ENCODE measurements at places on chromosomes 11 and 22.

DNA sequence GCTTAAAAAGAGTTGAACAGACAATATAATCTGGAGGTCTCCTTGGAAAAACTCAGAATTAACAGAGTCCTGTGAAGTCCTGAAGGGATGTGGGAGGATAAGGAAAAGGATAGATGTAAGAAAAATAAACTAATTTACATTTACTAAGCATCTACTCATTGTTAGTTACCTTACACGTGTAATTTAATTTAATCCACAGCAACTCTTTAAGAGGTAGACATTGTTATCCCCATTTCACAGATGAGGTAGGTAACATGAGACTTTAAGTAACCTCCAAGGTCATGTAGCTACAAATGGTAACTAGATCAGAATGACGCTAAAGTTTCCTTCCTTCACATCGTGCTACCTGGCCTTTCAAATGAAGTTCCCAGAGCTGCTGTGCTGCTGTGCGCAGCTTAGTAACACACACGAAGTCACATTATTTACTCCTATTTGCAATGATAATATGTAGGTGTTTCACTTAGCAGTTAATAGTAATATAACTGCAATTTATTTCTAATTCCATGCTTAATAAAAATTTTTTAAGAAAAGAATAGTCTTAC is 5.7 kb upstream of the PDE3B start:
- DNase-seq, result no peak

DNA sequence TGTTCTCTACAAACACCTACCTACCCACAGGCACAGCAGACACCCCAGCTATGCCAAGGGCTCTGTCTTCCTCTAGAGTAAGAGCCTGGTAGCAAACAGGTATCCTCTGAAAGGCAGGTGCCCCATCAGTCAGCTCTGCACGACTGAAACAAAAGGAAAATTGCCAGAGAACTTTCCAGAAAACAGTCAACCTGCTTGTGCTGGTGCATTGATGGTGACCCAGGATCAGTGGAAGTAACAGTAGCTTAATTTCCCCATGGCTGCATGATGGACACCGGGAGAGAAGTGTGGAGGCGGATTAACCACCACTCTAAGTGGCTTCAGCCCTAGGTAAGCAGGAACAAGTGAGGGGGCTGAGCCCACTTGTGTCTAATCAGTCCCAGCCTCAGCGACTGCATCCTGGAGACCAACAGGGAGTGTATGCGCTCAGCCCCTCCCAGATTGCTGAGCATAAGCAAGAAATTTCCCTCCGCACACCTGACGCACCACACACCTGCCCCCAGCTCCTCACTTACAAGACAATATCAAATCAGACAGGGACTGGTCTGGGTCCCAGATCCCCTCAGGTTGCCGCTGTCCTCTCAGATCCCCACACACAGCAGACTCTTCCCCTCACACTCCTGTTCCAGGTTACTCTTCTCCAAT is 70.7 kb upstream of the IGLL5 start:
- DNase-seq, result no peak

DNA sequence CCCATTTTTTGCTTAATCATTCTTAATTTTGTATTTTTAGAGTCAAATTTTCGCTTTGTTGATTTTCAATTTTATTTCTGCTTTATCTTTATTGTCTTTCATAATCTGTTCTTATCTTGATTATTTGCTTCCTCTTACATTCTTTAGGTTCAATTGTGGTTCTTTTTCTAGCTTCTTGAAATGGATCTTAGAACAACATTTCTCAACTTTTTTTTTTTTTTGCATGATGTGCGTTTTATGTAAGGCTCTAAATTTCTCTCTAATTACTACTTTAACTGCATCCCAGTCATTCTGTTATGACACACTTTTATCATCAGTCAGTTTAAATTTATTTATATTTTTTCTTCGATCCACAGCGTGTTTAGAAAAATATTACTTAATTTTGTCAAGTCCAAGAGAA is 65.2 kb upstream of the PARVA start:
- no peak for DNase-seq

- no peak for DNase-seq
Observed at GRCh38 chr11:19419021-19419750, 178.4 kb upstream of the E2F8 start.

- no peak for DNase-seq
Observed at GRCh38 chr11:103661185-103661584, 375.3 kb upstream of the DDI1 start.

DNA sequence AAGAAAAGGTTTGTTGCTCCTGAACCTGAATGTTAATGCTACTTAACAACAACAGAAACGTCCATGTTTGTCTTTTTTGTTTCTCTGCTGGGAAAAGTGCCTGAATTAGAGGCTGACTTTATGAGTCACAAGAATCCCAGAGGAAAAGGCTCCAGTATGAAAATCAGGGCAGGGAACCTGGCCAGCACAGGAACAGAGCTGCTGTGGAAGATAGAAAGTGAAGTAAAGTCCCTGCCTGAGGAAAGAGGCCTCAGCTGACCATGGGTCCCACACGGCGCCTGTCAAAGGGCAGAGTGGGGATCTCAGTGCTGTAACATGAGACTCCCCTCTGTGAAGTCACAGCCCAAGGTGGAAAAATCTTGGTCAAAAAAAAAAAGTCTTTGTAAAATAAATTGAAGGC is 632.3 kb upstream of the CCDC90B start:
- no peak for DNase-seq

GRCh38 chr11:115873813-115874212 is 369.6 kb upstream of the CADM1 start:
- no peak for DNase-seq

DNA sequence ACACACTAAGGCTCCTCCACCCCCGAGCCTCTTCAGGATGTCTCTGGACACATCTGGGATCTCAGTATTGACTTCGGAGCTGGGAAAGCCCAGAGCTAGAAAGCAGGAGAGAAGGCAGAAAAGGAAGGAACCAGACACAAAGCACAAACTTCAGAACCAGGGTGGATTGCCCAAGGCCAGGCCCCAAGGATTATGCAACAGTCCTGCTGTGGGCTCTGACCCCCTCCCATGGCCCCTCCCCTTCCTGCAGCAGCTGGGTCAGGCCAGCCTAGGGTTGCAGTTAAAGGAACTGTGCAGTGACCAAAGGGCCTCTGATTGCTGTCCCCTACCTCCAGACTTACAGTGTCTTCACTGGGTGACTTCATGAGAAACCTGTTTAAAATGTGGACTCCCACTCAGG is 5.3 kb downstream of the KCNE3 start:
- no peak for DNase-seq

DNA sequence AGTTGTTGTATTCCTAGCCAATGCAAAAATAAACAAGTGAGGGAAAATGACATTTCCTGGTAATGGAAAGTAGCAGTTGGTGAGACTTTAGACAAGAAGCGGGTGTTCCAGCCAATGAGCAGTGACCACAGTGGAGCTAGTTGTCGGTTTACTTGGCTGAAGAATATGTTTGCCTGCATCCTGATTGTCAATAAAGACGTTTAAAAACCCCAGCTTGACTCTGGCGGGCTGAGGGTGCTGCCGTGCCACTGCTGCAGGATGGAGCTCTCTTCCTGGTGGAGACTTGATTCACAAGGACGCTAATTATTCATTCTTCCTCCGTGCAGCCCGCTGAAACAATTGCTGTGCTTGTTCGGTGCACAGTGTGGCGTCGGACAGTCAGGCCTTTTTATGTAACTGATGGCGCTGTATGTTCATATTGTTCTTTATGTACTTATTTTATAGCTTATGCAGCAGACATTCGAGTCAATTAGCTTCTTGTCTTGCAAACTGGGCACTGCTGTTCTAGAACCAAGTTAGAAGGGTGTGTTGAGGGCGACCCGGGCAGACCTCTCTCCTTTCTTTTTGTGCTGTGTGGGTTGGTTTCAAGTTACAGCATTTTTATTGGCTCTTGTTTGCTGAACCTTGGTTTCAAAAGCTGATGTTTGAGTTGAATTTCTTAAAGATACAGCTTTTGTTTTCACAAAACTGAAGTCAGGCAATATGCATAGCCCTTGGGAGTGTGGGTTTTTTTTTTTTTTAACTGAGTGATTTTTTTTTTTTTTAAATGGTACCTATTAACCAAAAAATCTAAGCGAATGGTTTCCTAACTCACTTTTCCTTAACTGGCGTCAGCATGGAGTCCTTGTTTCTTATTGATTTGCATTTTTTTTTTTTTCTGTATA is 153.9 kb downstream of the TEAD1 start:
- DNase-seq, result no peak

DNA sequence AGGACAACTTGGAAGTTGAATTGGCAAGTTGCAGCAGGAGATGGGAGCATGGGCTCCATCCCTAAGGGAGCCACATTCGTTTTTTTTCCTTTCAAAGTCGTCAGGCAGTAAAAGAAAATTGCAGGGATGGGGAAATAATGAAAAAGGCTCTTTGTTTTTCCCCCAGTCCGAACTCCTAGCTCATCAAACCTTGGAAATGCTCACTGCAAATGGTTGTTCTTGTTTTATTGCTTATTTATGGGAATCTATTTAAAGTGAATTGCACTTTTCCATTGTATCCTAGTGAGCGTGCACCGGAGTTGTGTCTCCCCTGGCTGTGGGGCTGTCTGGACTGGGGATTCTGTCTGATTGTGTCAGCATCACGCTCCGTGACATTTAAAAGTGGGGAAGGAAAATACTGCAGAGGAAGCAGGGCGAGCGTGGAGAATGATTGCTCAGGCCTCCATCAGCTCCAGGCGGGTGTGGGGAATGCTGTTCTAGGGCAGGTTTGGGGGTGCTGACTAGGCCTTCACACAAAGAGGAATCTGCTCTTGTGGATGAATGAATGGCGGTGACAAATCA is 306.4 kb downstream of the KIRREL3 start:
- no peak for DNase-seq

GRCh38 chr22:31530823-31531195 is 34.5 kb downstream of the SFI1 start:
- no peak for DNase-seq

GRCh38 chr11:118705111-118705741 is 25.8 kb upstream of the TREH start:
- DNase-seq, result no peak

- no peak for DNase-seq
Observed at GRCh38 chr11:86704710-86705109, 32.3 kb upstream of the ME3 start.

DNA sequence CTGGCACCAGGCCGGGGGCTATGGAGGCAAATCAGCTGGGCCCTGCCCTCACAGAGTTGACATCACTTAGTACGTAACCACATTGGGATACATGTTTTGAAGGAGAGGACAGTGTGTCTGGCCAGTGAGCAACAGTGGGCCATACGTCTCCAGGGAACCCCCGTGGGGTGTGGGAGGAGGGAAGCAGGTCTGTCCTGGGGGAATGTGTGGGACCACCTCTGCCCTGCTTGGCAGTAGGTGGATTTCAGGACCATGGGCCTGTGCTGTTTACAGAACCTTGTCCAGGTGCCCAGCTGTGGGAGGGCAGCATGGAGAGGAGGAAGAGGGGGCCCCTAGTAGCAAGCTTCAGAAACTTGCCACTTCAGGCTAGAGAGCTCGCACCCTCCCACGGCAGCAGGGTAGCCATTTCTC is 21.0 kb downstream of the P2RY2 start:
- no peak for DNase-seq

DNA sequence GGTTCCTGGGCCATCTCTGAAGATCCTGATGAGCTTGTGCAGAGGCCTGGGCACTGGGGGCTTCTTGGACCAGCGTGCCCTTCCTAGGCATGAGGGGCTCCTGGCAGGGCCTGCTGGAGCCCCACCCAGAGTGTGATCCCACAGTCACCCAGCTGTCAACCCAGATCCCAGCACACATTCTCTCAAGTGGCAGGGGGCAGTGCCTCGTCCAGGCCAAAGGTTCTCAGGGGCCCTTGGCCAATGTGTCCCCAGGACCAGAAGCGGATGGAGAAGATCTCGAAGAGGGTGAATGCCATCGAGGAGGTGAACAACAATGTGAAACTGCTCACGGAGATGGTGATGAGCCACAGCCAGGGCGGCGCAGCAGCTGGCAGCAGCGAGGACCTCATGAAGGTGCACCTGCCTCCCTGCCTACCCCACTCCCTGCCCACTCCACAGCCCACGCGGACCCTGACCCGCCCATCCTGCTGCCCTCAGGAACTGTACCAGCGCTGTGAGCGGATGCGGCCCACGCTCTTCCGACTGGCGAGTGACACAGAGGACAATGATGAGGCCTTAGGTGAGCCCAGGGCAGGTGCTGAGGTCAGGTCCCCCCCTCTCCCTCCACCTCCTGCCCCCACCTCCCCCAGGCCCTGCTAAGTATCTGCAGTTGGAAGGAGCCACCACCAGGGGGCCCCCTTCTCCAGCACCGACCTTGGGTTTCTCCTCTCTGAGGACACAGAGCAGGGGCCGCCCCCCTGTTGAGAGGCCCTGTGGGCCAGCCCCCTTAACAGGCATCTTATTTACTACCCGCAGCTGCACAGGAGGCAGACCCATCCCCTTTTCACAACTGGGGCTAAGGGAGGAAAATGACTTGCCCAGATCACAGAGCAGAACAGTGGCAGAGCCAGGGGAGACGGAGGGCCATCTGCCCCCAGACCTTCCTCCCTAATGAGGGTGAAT is 14.7 kb downstream of the GGA1 start:
- DNase-seq, result peak; percentile 86

GRCh38 chr11:7558046-7558445 is 44.2 kb downstream of the PPFIBP2 start:
- DNase-seq, result no peak

GRCh38 chr11:78784321-78785061 is 209.8 kb upstream of the NARS2 start:
- DNase-seq, result no peak

DNA sequence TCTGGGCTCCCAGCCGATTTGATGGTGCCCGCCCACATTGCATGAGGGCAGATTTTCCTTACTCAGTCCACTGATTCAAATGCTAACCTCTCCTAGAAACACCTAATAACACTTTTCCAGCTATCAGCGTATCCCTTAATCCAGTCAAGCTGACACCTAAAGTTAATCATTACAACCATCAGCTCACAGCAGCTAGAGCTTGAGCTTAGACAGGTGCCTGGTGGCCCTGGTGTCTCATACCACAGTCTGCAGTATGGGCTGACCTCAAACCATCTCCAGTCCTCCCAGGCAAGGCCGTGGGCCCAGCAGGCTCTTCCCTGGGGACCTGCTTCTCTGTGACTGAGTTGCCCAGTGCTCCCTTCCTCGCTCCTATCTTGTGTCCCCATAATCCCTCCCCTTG is 174.4 kb upstream of the NECTIN1 start:
- DNase-seq, result no peak

- DNase-seq, result no peak
Observed at GRCh38 chr11:108221371-108221770, 1.1 kb downstream of the NPAT start.

DNA sequence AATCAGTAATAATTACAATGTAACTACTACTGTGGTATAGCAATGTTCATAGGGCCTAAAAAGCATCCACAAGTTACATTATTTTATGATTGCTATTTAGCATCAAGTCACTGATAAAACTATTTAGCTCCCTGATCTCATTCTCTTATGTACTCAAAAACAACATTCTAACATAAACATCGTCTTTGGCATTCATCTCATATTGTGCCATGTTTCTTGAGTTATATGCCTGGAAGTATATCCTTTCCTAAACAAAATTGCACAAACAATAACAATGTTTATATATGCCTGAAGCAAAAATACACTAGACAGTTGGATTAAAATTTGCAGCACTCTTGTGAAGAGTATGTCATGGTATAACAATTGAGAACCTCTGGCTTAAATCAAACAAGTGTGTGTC is 34.1 kb downstream of the HORMAD2 start:
- no peak for DNase-seq

Measured in activated T-cell treated with anti-CD3 and anti-CD28 coated beads, Interleukin-2, amount 50 U/mL, for 24 hours (primary cell).